ENCODE measurements at places on chromosomes 4 and X.

GRCh38 chr4:139768896-139769295 lies 103.3 kb downstream of the MGST2 start:
- peak; percentile 85 for DNase-seq

- DNase-seq = peak; percentile 61
These were observed 2.2 kb downstream of the MAMLD1 start for GRCh38 chrX:150365051-150365989.

DNA sequence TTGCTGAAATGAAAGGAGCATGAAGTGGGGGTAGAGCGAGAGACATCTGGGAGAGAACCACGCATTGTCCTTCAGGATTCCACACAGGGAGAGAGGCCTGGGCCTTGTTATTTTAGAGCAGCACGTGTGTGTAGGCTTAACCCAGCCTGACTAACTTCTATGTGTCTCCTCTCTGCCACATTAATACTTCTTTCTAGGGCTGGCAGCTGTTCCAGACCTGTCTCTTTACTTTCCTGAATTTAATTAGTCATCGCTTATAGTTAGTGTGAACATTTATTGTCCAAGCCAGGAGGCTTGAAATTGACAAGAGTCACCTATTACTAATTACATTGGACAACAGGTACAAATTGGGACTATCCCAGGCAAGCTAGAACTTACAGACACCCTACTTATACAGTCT lies 51.3 kb downstream of the SMAD1 start:
- DNase-seq = no peak

DNA sequence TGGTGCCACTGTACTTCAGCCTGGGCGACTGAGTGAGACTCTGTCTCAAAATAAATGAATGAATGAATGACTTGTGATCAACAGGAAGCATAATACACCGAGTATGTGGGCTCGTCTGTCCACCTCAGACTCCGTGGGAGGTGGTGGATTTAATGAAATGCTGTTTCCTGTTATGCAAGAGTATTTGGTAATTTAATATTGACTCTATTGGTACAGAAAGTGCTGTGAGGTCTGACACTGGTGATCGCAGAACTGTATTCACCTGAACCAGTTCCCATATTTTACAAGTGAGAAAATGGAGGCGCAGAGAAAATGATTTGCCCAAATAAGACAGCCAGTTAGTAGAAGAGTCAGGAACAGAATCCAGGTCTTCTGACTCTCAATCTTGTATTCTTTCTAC lies 423.3 kb downstream of the RAPGEF2 start:
- no peak for DNase-seq

DNA sequence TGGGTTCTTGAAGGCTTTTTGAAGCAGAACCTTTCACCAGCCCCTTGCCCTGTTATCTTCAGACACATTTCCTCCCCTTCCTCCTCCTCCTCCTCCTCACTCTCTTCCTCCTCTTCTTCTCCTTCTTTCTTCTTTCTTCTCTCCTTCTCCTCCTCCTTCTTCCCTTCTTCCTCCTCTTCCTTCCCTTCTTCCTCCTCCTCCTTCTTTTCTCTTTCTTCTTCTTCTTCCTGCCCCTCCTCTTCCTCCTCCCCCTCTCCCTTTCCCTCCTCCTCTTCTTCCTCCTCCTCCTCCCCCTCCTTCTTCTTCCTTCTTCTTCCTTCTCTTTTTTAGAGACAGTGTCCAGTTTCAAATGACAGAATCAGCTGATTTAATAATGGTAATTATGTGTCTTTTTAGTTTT lies 226.0 kb downstream of the DKK2 start:
- DNase-seq = no peak

DNA sequence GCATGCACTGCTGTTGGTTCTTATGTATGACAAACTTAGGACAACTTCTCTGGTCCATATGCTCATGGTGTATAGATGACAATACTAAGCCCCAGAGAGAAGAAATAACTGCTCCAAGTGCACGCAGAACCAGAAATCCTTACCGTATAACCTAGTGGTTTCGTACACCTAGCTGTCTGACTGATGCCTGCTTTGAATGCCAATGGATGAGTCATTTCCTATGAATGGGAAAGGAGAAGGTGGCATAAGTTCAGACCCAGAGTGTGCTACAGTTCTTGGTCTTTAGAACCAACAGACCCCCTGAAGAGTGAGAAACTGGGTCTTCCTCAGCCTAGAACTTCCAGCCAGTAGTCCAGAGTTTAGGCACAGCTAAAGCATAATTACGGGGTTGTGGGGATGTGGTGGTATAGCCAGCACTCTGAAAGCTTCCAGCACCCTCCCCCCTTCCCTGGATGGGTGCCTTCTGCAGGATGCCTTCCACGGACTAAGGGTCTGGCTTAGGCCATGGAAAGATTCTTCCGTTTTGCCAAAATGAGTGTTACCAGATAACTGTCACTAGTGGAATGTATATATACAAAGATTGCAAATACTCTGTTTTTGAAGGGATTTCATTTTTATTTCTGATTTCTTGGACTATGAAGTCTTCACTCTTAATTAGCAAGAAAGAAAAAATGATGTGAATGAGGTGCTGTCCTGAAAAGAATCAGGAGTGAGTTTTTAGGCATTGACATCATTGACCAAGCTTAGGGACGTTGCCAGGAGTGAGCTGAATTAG lies 84.6 kb upstream of the PACRGL start:
- no peak for DNase-seq

DNA sequence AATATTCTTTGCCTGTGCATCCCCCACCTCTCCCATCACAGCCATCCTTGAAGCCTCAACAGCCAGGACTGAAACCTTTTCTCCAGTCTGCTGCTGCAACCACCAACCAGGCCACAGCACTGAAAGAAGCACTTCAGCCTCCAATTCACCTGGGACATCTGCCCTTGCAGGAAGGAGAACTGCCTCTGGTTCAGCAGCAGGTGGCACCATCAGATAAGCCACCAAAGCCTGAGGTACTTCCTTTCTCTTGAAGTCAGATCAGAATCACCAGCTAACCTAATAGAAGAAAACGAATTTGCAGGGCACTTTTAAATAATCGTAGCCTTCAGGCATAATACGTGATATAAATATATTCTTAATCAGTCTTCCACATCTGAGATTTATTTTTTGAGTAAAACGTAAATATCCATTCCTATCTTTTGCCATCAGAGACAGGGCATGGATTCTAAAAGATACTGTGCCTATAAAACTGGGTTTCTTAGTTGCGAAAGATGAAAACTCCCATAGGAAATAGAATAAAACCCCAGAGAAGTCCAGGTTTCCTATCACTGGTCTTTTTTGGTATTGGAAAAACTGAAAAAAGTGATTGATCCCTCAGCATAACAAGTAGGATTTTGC lies 9.5 kb downstream of the AMBN start:
- DNase-seq = peak; percentile 43

- peak; percentile 35 for DNase-seq
These were observed 350.3 kb downstream of the ZIC3 start for GRCh38 chrX:137916090-137916746.

DNA sequence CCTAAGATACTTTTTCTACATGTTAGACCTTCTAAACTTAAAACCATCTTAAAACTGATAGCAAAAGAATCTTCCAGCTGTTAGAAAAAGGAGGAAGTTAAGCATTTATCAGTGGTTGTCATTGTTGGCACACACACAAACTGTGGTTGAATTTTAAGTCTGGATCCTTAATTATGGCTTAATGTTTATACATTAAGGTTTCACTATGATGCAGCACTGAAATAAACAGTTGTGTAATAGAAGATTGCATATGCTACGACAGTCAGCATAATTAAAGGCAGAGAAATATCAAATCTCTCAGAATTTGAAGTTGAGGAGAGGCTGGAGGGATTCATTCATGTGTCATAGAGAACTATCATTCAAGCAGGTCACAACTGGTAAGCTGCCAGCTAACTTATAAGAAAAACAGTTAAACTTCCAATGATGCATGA lies 32.3 kb downstream of the ADGRA3 start:
- DNase-seq = peak; percentile 25

DNA sequence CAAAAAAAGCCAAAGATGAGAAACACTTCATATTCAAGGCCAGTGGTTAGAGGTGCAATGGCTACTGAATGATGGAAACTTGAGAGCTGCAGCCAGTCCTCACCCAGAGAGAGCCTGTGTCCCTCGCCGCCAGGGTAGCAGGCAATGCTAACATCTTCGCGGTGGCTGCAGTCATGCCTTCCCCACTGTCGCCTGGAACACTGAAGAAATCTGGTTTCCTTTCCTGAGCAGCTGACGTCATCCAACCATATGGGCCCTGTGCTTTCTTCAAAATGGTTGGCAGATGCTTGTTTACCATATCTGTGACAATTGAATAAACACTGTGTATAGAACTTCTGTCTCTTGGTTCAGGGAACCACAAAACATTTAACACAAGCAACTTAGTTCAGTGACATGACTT lies 39.7 kb downstream of the PRSS12 start:
- DNase-seq = no peak

DNA sequence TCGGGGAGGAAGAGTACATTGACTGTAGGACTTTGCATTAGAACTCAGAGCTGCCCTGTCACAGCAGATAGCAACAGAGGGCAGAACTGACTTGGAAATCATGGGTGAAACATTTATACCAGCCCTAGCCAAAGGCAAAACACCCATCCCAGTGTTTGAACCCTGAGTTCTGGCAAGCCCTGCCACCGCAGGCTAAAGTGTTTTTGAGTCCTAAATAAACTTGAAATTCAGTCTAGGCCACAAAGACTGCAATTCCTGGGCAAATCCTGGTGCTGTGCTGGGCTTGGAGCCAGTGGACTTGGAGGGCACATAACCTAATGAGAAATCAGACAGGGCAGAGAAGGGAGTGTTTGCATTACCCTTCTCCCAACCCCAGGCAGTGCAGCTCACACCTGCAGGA lies 1015.7 kb downstream of the FSTL5 start:
- DNase-seq = peak; percentile 57

DNA sequence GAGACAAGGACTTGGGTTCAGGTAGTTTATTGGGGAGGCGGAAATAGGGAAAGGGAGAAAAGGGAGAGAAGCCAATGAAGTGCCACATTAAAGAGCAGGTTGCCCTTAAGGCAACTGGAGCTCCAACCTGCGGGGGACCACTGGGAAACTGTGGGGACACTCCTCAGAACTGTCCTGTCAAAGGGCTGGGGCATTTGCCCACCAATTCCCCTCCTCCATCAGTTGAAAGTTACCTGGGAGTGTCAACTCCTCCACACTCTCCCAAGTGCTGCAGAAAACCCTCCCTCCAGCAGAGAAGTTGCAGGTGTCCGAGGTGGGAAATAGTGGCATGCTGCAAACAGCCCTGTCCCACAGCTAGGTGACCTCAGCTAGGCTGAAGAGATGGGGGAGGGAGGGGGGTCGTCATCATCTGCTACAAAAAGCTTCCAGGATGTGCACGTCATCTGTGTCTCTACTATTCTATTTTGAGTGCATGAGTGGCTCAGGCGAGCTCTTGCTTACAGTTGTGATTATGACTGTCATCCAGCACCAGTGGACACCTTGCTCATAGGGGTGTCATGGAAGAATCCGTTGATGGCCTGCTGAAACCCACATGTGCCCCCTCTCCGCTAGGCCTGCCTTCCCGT lies 41.5 kb upstream of the XPNPEP2 start:
- no peak for DNase-seq

DNA sequence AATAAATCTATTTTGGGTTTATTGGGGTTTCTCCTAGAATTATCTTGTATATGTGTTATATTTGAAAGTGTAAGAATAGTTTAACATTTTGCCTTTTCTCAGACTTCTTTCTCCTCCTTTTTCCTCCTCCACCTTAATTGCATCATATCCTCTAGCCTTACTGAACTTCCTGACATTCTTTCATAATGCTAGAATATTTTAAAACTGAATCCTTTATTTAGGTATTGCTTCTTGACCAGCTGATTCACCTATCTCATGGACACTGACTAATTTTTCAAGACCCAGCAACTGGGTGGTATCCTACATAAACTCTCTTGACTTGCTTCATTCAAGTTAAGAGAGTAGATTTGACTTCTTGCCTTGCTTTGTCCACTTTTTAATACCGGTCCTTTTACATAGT lies 1508.9 kb downstream of the STIM2 start:
- DNase-seq = no peak

DNA sequence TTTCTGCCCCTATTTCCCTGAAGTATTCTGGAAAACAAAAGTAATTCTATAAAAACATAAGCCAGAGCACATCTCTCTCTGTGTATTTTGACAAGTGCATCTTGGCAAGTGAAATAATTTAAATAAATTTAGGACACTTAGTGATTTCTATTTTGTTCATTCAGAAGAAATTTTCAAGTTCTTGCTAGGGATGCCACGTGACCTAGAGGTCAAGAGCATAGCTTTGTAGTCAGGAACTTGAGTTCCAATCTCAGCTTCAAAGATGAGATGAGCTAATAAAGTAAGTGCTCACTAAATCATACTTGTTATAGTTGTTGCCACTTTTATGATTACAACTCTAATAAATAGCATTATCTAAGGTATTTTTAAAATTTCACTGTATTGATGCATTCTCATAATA lies 13.8 kb downstream of the KDR start:
- DNase-seq = no peak

DNA sequence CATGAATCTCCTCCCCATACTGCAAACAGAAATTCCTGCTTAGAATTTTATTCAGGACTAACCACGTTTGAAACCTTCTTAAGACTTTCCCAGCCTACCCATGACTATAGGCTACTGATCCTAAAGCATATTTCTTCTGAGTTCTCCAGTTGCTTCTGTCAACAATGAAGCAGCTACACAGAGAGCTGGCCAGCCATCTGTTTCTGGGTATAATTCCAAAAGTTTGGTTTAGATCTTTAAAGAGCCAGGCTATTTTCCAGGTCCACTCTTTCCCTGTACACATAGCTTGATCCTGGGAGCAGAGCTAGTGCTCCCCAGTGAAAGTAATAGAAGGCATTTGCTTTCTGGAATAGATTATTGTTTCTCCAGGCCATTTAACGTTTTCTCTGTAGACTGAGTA lies 4.0 kb upstream of the ITM2A start:
- no peak for DNase-seq

DNA sequence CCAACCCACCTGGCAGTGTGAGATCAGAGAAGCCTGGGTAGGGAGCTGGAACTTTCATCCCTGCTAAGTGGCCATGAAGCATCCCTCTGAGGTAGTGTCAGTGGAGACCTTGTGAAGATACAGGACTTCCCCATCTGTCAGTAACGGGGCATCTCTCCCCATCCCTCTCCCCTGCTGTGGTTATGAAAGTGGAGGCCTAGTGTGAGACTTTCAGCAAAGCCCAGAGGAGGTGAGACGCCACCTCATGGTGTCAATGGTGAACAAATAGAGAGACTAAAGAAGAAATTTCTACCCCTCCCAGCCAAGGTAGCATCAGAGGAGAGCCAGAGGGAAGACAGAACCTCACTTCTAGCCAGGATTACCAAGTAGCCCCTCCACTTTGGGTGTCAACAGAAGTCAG lies 150.2 kb downstream of the VEGFC start:
- peak; percentile 1 for DNase-seq

- no peak for DNase-seq
These were observed 130.8 kb downstream of the ANAPC10 start for GRCh38 chr4:144967161-144967560.

- no peak for DNase-seq
These were observed 47.5 kb upstream of the FAM120C start for GRCh38 chrX:54230435-54231148.

Data from NCI-H69 (cell line).